ENCODE measurements at places on chromosomes 6 and 20. TPM values are rescaled to one million over a fixed set of nuclear protein-coding genes. Genes with fewer than 3 reads are reported as not detected.
A peak's percentile ranks its signal among the peaks of the same experiment; 100 is the strongest.

GRCh38 chr20:63351811-63352591, 9.1 kb downstream of the CHRNA4 start:
- DNase-seq: no peak

- no peak for DNase-seq
Observed at GRCh38 chr6:107621229-107621937, 131.5 kb downstream of the SOBP start.

- DNase-seq: peak; percentile 80
Observed at GRCh38 chr6:108608453-108609275, 47.9 kb downstream of the FOXO3 start.

- no peak for DNase-seq
Observed at GRCh38 chr20:8518878-8519277, 386.8 kb downstream of the PLCB1 start.

The CYP21A2 gene
- total RNA-seq: not detected

DNA sequence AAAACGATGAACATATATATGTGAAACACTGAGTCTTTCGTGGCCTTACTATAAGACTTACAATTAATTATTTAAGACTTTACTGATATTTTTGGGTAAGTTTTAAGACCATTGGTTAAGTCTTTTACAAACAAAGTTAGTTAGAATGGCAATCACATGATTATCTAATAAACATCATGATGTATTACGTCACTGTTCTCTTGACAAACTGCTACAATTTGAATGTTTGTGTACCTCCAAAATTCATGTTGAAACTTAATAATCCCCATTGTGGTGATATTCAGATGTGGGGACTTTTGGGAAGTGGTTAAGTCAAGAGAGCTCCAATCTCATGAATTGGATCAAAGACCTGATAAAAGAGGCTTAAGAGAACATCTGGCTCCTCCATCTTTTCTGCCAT, 25.9 kb upstream of the B3GAT2 start:
- no peak for DNase-seq

DNA sequence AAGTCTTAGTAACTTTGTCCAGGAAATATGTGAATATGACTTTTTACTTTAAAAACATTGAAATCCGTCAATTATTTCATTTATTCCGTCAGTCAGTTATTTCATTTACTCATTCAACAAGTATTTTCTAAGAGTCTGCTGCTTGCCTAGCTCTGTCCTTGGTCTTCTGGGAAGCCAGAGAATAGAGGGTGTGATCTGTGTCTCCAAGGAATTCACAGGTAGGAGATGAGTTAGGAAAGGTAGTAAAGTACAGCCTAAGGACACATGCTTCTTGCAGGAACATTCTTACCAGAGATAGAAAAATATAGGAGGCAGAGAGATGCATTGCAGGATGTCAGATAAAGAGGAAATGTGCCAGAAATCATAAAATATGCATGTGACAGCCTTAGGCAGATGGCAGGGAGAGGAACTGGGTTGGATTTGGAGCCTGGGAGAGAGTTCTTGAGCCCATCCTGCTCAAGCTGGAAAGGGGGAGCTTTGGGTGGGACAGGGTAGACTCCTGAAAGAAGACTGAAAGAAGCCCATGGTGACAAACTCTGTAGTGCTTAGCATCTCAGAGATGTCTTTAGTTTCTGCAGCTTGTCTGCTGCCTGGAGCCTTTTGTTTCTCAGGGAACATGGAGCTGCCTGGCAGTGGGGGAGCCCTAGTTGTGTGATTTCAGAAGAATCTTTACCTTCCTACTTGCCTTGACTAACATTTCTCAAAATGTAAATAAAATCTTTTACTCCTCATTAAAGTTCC, 3.5 kb downstream of the SH3BGRL2 start:
- no peak for DNase-seq

DNA sequence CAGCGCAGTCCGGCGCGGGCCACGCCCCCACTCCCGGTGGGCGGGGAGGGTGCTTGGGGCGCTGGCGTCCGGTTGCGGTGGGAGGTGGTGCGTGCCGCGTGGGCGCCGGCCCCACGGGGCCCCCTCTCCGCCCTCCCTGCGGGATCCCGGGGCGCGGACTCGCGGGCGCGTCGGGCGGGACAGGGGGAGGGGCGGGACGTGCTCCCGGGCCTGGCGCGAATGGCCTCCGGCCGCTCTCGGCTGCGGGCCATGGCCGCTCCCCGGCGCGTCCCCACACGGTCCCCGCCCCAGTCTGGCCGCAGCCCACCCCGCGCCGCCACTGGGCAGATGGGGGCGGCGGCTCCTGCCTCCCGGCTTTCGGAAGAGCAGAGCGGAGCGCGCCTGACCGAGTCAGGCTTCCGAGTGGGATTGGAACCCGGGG, 771 bp upstream of the PPP1R3G start:
- no peak for DNase-seq

The TBP gene
- total RNA-seq: 22.9 TPM

DNA sequence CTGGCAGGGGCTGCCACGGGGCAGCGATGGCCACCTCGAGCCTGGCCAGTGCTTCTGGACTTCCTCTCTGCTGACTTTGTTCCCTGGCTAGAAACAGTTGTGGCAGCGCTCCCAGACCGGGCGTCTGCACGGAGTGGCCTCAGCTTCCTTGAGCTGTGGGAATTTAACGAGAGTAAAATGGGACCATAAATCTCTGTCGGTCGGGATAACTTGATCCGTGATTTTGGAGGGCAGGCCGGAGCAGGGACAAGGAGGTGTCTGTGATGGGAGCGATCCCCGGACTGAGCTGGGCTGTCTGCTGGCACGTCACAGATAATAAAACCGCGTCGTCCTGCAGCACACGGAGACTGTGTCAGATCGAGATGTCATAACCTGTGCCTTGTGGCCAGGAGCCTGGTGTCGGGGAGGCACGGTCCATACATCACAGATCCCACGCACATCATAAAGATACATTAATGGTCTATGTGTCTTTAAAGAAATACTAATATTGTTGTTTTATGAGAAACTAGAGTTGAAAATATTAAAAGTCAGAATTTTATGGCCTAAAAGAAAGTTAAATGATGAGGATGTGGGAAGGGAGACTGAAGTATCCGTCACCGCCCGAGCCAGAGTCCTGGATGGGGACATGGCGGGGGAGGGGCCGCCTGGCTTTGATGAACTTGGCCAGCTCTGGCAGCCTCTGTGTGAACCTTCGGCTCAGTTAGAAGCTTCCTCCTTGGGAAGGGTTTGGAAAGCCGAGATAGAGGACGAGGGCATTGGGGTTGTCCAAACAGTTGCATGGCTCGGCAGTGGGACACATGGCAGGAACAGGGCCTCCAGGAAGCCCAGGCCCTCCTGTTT, 6.5 kb upstream of the RBBP8NL start:
- peak; percentile 43 for DNase-seq

- DNase-seq: peak; percentile 36
Observed at GRCh38 chr6:139392794-139393193, 18.3 kb upstream of the CITED2 start.

- no peak for DNase-seq
Observed at GRCh38 chr20:56465997-56466396, 2.4 kb upstream of the RTF2 start.

- peak; percentile 64 for DNase-seq
Observed at GRCh38 chr6:30724906-30725667, 4.9 kb downstream of the TUBB start.

GRCh38 chr20:48339190-48339985, 488.4 kb downstream of the PREX1 start:
- DNase-seq: peak; percentile 93

GRCh38 chr20:32077190-32077589, 25.1 kb downstream of the HCK start:
- DNase-seq: no peak

GRCh38 chr6:123489589-123489988, 147.2 kb downstream of the TRDN start:
- DNase-seq: no peak

DNA sequence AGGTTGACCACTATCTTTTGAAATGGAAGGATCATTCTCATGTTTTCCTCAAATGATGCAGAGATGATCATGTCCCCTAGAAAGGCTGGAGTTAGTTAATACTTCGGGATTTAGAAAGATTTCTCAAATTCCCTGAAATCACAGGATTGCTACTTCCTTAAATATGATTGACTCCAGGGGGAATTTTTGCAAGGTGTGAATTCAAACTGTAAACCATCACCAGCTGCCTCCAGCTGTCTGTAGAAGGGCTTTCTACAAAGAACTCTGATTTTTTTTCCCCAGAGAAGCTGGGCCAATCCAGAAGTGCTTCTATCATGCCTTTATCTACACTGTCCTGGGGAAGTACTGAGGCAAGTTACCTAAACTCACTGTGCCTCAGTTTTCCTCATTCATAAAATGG, 114.5 kb downstream of the EDN1 start:
- DNase-seq: no peak

DNA sequence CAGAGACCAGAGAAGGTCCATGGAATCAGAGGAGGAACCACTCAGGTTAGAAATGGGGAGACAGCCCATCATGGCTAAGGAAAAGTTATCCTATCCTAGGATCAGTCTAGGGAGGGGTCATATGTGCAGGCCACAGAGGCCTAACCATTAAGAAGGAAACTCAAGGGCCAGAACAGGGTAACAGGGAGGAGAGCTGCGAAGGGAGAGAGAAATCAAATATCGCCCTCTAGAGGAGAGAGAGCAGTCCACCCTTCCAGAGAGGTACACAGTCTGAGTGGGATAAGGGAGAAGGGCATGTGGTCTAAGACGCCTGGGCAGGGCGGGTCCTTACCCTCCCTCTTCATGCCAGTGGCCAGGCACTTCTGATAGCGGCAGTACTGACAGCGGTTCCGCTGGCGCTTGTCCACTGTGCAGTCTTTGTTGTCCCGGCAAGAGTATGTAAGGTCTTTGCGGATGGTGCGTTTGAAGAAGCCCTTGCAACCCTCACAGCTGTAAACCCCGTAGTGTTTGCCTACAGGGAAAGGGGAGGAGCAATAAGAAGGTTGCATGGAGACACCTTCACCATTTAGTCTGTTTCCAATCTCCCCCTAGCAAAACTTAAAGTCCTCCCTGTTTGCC, 2.9 kb downstream of the RXRB start:
- DNase-seq: peak; percentile 65

DNA sequence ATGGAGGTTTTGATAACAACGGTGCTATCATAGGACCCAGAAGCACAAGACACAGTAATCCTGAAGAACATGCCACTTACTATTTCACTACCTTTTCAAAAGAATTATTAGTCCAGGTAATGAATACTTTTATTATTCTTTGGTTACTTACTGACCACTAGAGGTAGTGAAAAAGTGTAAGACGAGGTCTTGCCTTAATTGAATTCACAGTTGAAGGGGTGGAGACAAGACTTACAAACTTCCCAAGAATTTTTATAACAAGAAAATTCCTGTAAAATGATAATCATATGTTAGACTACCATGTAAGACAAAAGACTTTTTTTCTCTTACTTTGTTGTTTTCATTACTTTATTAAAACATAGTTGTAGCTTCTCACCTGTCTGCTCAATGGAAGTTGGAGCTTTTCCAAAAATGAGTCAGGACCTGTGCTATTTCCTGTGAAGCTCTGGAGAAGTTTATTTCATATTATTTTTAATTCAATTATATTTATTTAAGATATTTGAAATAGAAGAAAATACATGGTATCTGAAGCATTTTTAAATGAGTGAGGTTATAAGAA, 52.4 kb downstream of the DOP1A start:
- DNase-seq: peak; percentile 46

- peak; percentile 33 for DNase-seq
Observed at GRCh38 chr6:99432877-99433276, 7.8 kb upstream of the PNISR start.

DNA sequence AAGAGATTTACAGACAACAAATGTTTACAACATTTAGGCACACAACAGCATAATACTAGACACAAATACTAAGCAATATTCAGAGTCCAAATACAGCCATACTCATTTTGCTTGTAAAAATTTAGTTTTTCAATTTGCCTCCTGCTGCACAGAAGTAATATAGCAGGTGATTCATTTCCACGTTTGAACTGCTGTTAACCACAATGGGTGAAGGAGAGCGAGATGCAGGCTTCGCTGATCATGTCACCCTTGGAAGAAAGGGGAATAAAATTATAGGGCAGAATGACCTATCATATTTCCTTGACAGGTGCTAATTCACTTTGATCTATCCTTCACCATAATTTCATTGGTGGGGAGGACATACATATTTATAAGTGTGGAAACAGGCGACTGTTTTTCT, 643.8 kb upstream of the AGPAT4 start:
- peak; percentile 46 for DNase-seq

- peak; percentile 48 for DNase-seq
Observed at GRCh38 chr20:6768228-6769140, 998 bp downstream of the BMP2 start.

The LRFN2 gene
- total RNA-seq: not detected

The HFE gene
- total RNA-seq: 16.9 TPM

DNA sequence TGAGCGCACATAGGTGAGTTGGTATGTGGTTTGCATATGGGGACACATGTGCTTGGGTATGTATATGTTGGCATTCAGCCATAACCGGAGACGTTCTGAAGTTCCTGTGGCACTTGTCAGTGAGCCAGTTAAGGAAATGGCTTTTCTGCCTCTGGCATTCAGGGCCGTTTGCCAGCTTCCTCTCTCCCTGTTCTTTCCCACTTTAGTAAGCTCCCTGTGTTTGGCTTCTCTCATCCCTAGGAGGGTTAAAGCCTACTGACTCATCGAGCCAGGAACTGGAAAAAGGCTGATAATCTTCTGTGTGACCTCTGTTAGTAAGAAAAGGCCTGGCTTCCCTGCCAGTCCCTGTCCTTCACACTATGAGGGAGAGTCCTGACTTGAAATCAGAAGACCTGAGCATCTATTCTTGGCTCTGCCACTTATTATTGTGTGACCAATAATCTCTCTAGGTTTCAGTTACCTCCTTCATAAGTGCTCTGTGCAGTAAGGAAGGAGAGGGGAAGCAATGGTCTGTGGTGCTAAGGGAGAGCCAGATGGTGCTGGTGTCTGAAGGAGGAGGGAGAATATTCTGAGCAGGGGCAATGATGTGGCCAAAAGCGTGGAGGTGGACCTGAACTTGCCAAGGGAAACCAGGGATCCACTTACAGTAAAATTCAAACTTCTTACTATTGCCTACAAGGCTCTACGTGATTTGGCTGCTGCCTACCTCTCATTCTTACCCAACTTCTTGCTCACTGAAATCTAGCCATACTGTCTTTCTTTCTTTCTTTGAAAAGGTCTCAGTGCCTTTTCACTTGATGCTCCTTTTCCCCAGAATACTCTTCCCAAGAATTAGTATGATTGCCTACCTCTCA, 31.4 kb downstream of the ACSS2 start:
- peak; percentile 100 for DNase-seq
